Germinal center (tissue), 1 donor: ENCODE measurements at places on chromosomes 2 and 18.

- DNase-seq, result no peak
Observed at GRCh38 chr2:30732376-30732775, 74.9 kb downstream of the CAPN13 start.

- no peak for DNase-seq
Observed at GRCh38 chr2:19893520-19894133, 8.2 kb downstream of the TTC32 start.

DNA sequence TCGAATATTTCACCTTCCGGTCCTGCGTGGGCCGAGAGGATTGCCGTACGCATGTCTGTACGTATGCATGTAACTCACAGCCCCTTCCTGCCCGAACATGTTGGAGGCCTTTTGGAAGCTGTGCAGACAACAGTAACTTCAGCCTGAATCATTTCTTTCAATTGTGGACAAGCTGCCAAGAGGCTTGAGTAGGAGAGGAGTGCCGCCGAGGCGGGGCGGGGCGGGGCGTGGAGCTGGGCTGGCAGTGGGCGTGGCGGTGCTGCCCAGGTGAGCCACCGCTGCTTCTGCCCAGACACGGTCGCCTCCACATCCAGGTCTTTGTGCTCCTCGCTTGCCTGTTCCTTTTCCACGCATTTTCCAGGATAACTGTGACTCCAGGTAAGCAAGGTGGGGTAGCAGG lies at the start of gene SERPINB5:
SERPINB5 (plus strand) TSS at position 291 of the 400 bp plus-strand sequence. CDS start 7,471 bp downstream, outside the sequence.
- DNase-seq, result no peak

DNA sequence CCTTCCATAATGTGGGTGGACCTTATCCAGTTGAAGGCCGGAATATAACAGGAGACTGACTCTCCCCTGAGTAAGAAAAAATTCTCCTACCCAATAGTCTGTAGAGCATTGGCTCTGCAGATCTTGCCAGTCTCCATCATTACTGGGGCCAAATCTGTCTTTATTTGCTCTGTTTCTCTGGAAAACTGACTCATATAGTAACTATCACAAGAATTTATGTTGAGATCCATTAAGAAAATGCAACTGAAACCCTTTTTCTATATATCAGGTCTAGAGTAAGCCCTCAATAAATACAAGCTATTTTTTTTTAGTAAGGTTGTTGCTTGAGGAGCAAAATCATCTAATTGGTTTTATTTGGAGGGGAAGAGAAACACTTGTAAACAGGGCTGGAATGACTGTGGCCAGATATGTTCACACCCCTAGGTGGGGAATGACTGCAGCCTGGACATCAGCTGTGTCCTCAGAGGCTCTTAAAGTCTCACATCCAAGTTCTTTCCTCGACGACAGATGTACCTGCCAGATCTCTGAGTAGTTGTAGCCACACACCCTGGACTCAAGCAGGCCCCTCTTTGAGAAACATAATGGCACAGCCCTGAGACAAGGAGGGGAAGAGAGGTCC lies 339.7 kb downstream of the TNS1 start:
- DNase-seq, result no peak

- no peak for DNase-seq
Observed at GRCh38 chr2:26637811-26638310, 3.3 kb downstream of the CIB4 start.

- no peak for DNase-seq
Observed at GRCh38 chr2:10236571-10237391, 65.9 kb upstream of the HPCAL1 start.

DNA sequence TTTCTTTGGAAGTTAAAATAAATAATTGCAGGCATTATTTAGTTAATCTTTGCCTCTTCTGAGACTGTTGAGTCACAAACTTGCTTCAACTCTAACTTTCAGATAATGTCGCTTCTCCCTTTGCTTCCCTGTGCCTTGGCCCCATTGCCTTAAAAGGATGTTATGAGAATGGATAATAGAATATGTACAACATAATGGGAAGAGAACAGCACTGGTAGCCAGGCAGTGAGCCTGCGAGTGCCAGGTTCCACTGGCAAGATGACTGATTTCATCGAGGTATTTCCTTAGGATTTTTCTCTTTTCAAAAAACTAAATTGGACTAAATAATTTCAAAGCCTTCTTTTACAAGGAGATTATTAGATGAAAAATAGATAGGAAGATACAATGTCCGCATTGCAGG lies 420.9 kb downstream of the TGIF1 start:
- DNase-seq, result no peak

DNA sequence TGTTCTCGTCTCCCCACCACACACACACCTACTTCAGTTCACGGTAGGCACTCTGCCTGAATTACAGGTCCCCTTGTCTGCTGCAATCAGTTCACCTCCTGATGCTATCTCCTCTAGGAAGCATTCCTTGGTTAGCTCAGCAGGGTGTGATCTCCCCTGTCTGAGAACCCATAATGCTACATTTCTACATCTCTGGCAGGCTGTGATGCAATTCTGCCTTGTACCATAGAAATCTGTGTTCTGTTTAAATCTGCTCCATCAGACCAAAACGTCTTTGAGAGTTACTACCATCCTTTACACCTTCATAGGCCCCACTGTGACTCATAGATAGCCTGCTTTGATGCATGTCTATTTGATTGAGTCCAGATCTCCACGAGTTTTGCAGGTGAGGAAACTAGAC lies 103.9 kb downstream of the TTC32 start:
- no peak for DNase-seq

DNA sequence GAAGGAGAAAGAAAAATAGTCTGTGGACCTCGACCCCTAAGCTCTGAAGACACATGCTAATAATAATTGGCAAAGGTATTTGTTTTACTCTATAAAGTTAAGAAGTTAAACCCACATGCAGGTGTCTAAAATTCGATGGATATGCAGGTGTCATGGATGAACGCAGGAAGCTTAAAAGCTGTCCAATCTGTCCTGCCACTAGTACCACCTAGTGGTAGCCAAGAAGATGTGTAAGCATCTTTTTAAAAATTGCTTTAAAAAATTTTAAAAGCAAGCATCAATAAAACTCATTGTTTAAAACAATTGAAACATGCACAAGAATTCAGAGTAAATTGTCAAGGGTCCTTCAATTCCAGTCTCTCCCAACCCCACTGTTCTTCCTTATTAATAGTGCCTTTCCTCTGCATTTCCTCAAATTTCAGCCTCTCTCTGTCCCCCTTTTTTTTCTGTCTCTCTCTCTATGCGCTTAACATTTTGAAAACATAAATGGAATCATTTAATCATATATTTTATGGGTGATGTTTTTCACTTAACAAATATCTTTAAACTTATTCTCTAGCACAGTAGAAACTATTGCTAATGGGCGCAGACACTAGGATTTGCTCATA lies 30.6 kb upstream of the PPP3R1 start:
- DNase-seq, result peak; percentile 67

DNA sequence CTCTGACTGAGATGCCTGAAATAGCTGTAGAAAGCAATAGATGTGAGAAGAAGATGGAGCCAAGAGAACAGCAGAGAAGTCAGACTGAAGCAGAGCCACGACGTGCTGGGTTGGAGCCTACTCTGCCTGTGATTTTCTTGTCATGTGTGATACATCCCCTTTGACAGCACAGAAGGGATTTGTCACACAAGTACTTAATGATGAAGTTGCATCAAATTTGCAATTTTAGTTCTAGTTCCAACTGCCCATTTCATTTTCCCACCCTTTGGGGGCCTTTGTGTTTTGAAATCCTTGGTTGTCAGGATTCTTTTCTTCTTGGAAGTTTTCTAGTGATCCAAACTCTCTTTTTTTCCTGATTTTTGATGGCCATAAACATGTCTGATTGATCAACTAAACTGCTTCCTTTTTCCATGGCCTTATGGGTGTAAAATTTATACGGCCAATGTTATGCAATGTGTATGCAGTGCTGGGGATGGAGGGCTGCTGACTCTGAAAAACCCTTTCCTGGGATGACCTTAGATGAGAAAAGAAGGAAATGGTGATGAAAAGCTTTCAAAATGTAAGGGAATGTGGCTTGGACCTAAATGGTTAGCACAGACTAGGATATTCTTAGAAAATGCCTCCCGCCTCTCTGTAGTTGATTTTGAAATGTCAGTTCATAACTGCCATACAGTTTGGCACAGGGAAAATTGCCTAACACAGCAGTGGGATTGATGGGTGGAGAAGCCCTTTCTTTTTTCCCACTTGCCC lies 9.6 kb upstream of the B3GNT2 start:
- DNase-seq, result no peak

- no peak for DNase-seq
Observed at GRCh38 chr18:11024928-11025669, 124.3 kb downstream of the PIEZO2 start.

GRCh38 chr18:478681-479080 lies 21.8 kb downstream of the COLEC12 start:
- DNase-seq, result no peak

- no peak for DNase-seq
Observed at GRCh38 chr2:154259030-154259429, 387.3 kb downstream of the GALNT13 start.

DNA sequence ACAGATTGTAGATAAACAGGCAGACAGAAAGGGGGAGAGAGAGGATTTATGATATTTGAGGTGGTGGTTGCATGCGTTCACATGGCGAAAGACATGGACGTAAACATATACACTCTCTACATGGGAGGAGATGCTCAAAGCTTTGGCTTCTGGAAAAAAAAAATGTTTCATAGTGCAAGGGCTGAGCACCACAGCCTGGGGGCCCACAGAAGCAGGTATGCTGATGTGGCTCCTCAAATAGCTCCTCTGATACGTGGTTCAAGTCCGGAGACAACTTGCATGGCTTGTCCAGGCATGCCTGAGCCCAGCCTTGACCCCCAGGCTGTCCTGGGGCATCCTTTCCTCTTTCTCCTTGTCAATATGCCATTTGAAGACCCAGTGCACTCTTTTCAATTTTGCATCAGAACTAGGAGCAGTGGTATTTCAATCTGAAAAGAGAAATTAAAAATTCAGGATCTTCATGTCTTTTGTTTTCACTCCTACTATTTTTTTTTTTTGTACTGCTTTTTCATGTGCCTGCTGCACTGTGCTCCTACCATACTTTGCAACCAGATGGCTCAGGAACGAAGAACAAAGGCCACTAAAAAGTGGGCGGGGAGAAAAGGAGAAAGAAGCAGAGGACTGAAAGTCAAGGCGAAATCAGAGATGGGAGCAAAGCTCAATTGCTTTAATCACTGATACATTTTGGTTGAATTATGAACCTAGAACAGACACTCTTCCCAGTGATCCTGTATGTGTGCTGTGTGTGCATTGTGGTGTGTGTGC lies 495.7 kb upstream of the TCF4 start:
- DNase-seq, result no peak

DNA sequence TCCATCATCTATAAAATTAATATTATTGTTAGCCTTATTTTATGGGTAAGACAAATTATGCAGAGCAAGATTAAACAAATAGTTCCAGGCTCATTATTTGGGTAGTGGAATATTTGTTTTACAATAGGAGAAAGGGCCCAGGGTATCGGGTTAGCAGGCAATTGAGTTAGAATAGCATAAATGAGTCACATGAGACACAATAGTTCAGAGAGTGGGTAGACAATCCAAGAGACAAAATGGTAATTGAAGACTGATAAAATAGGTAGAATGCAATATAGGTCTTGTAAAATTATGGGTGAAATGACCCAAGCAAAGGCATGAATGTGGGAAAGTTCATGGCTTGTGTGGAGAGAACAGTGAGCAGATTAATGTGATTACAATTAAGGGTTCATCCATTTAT lies 790.9 kb upstream of the GCFC2 start:
- DNase-seq, result no peak

DNA sequence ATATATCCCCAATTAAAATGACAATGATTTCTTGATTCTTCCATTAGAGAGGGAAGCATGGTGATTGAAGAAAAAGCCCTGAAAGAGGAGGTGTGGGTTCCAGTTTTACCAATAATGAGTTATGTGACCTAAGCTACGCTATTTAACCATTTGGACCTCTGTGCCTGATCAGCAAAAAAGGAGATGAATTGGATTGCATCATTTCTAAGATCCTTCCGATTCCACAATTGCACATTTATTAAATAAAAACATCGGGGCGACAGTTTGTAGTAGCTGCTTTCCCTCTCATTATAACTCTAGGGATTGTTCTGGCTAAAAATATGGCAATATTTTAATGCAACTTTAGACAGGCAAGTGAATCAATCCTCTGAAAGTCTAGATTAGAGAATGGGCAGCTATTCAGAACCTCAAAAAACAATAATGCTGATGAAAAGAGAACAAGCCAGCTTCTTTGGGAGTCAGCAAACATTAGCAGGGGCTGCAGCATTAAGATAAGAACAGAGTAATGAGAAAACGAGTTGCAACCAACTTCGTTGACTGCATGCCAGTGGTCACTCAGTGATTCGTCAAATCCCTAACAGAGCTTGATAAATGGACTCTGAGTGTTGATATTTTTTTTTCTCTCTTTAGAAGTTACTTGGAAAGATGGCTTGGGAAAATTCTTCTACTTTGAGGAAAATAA lies 301.2 kb downstream of the AGPS start:
- no peak for DNase-seq

DNA sequence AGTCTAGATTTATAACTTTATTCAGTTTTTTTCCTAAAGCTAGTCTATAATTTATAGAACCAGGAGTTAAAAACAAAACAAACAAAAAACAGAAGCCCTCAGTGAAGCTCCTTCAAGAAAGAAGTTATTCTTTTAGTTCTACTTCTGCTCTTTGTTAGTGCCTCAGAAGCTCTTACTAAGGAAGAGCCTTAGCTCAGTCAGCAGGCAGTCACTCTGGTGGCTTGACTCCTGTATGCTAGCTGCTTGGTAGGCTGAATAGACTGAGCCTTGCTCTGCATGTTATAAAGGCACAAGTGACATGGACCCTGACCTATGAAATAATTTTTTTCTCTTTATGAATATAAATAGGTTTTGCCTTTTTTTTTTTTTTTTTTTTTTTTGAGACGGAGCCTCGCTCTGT lies 24.8 kb downstream of the NCOA1 start:
- no peak for DNase-seq

DNA sequence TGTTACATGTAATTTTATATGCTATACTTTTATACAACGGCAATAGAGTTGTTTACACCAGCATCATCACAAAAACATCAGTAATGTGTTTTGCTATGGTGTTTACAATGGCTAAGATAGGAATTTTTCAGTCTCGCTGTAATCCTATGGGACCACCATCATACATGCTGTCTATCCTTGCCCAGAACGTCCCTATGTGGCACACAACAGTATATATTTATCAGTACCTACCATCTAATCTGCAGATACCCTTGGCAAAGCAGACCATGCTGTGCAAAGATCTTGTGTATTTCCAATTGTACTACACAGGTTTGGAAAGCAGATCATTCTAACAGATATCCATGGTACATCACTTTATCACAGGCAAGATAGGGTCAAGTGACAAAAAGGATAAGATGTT lies 15.3 kb downstream of the RPL31 start:
- no peak for DNase-seq

GRCh38 chr2:38540580-38541286 lies 62.0 kb downstream of the HNRNPLL start:
- DNase-seq, result no peak

GRCh38 chr18:30727849-30728248 lies 314.7 kb downstream of the DSC3 start:
- DNase-seq, result no peak

DNA sequence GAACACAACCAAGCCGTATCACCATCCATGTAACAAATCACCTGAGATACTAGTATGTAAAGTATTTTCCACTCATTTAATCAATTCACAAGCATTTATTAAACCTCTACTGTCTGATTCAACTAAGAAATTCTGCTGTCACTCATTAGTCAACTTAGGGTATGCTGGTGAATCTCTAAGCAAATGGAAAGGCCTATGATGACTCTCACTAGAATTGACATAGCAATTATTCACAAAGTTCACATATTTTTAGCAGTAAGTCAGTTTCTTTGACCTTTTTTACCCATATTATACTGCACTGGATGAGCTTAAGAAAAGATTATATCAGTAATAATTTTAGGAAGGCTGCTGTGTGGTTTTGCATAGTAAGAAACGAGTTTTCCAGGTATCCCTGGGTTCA lies 130.1 kb downstream of the SLC8A1 start:
- DNase-seq, result no peak
